ENCODE measurements at places on chromosomes 16 and 17.

DNA sequence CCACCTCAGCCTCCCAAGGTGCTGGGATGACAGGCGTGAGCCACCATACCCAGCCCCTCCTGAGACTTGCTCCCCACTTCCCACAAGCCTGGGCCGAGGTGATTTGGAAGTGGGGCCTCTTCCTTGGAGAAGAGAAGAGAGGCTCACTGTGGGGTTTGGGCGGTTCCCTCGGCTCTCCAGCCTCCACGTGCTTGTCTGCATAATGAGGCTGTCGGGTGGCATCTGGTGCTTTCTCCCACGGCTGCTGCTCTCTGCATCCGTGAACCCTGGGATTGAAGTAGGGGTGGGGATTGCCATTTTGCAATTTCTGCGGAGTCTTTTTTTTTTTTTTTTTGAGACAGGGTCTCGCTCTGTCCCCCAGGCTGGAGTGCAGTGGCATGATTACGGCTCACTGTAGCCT lies 101.4 kb downstream of the RAP1GAP2 start:
- no peak for DNase-seq

GRCh38 chr16:11597235-11598095 lies 10.7 kb upstream of the LITAF start:
- DNase-seq, result no peak

- no peak for DNase-seq
These were observed 19.4 kb upstream of the UBE2I start for GRCh38 chr16:1290063-1290501.

- no peak for DNase-seq
These were observed 69.9 kb upstream of the CBX4 start for GRCh38 chr17:79909121-79909520.

DNA sequence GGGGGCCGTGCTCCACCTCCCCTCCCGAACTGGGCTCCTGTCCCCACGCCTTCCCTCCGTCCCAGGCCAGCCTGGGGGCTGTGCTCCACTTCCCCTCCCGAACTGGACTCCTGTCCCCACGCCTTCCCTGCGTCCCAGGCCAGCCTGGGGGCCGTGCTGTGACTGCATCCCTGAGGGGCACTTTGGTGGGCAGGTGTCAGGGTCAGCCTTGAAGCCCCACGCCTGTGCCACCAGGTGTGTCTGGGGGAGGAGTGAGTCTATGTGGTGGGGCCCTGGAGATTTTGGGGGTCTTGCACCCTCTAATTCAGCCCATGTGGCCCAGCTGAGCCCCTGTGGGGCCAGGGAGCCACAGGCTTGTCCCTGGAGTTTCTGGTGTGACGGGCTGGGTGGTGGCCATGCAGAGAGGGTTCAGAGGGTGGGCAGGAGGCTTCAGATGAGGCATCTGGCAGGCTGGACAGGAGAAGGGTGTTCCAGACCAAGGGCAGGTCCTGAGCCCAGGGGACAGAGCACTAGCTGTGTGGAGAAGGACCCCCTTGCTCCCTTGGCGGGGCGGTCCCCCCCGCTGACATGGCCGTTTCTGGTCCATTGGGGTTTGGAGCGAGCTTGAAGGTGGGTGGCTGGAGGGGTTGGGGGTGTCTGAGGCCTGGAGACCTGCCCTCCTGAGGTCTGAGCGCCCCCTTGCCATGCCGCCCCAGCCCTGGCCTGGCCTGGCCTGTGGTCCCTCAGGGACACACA lies 8.2 kb downstream of the NHERF2 start:
- no peak for DNase-seq

- peak; percentile 25 for DNase-seq
These were observed 73.1 kb downstream of the CCDC182 start for GRCh38 chr17:57671667-57672632.

DNA sequence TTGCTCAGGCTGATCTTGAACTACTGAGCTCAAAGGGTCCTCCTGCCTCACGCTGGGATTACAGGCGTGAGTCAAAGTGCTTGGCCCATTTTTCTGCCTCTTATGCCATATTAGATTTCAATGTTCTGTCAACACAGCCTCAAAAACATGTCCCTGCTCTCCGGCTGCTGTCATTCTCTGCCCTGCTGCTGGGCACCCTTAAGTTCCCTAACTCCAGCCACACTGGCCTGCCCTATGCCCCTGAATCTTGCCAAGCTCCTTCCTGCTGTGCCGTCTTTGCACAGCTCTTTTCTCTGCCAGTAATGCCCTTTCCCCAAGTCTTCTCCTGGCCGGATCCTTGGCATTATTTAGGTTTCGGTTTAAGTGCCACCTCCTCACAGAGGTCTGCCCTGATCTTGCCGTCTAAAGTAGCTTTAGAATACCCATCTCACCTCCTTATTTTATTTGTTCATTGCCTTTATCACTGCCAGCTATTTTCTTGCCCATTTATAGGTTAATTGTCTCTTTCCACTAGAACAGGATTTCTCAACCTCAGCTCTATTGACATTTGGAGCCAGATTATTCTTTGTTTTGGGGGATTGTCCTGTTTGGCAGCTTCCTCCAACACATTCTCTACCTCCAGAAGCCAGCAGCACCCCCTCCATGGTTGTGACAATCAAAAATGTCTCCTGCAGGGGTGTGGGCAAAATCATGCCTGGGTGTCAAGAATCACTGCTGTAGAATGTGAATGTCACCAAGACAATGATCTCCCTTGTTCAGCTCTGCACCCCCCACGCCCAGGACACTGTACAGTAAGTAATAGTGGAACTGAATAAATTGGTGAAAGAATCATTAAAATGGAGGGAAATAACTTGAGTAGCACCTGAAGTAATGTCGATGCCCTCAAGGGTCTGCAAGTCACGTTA lies 168.2 kb downstream of the CYLD start:
- no peak for DNase-seq

- no peak for DNase-seq
These were observed 80.7 kb downstream of the TIMM22 start for GRCh38 chr17:1077581-1077985.

- no peak for DNase-seq
These were observed 8.1 kb downstream of the PNMT start for GRCh38 chr17:39676198-39676819.

GRCh38 chr16:79401157-79401556 lies 199.4 kb downstream of the MAF start:
- no peak for DNase-seq

GRCh38 chr17:78736526-78737079 lies 45.5 kb downstream of the CYTH1 start:
- peak; percentile 66 for DNase-seq

DNA sequence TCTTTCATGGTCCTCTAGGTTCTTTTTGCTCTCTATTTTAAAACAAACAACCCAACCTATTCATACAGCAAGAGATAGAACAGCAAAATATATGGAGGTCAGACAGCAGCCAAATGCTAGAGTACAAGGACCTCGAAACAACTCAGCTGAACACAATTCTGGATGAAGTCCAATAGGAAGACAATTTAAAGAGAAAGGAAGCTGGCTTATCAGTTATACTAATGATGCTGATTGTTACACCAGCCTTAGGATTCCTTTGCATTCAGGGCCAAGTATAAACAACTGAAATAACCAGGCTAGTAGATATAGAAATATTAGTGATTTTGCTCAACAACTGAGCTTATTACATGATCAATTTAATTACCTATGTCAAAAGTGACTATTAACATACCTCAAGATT lies 2.5 kb downstream of the SSH2 start:
- DNase-seq, result no peak

DNA sequence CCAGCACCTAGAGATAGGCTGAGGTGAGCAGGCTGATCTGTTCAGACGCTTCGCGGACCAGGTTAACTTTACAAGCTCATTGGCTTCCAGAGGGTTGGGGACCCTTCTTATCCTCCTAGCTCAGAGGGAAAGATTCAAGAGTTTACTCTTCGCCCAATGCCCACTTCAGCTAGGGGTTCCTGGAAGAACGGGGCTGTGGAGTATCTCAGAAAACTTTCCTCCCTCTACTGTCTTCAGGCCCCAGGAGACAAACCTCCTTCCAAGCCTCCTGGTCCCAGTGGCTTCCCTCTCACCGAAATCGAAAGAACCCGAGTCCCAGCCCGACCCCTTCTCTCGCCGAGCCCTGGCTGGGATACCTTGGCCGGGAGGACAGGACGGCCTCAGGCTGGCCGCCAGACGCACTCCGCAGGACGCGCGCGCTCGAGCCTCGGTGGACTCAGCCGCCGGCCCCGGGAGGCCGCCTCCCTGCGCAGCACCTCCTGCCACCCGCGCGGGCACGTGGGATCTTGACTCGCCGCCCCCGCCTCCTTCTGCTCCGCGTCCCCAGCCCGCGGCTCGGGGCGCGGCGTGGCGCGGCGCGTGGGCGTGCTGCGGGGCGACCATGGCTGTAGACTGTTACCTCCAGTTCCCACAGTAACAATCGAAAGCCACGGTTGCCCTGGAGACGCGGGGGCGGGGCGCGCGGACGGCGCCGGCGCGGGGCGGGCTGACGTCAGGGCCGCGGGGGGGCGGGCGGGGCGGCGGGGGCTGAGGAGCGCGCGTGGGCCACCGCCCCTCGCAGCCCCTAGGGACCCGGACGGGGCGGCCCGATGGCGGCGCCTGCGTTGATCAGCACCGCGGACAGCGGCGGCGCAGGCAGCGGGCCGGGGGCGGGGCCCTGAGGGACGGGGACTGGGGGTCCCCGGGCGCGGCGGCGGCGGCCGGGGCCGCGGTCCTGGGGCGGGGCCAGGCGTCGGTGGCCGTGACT lies 5.3 kb upstream of the HIC1 start:
- peak; percentile 81 for DNase-seq

- DNase-seq, result peak; percentile 86
These were observed at the start of gene COG4 for GRCh38 chr16:70523076-70523742. TSS of gene COG4 (minus strand) at chr16:70523554. CDS start at chr16:70523543, 11 bp downstream.

GRCh38 chr17:2929881-2930533 lies 133.4 kb downstream of the OR1D5 start:
- DNase-seq, result no peak

Data from T-helper 22 cell (primary cell).